ENCODE measurements at places on chromosomes 13 and 19.

- DNase-seq = no peak
Observed at GRCh38 chr13:40776681-40777165, 5.7 kb upstream of the MRPS31 start.

DNA sequence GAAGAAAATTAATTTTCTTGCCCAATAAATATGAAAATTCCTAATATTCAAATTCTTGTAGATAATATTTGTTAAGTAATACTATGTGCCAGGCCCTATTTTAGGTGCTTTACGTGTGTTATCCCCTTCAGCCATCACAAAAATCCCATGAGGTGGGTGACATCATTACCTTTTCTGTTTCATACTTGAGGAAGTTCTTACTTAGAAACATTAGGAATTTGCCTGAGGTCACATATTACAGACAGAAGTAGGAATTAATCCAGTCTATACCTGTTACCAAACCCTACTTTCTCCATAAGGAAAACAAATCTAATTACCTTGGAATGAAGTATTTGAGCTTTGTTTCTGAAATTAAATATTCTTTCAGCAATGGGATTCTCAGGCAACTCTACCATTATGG is 336.1 kb downstream of the GPC6 start:
- no peak for DNase-seq

DNA sequence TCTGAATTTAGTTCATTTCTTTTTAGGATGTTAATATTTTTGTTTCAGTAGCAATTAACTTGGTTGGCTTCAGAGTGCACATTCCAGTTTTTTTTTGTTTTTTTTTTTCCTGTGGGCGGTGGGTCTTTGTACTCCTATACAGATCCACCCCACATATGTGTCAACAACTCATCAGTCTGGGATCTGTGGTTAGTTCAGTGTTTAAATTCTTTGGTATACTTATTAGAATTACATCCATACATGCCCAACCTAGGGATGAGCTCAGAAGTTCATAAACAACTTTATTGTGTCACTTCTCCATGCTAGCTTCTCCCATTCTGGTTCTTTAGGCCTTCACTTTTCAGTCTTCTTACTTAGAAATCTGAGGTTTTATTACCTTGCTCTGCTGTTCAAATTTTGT is 50.9 kb downstream of the PCCA start:
- no peak for DNase-seq

GRCh38 chr19:38021352-38021751 is 114.3 kb downstream of the SIPA1L3 start:
- no peak for DNase-seq

- no peak for DNase-seq
Observed at GRCh38 chr13:52808842-52809219, 39.6 kb downstream of the PCDH8 start.

GRCh38 chr13:38965281-38965680 is 25.4 kb downstream of the STOML3 start:
- DNase-seq = no peak

DNA sequence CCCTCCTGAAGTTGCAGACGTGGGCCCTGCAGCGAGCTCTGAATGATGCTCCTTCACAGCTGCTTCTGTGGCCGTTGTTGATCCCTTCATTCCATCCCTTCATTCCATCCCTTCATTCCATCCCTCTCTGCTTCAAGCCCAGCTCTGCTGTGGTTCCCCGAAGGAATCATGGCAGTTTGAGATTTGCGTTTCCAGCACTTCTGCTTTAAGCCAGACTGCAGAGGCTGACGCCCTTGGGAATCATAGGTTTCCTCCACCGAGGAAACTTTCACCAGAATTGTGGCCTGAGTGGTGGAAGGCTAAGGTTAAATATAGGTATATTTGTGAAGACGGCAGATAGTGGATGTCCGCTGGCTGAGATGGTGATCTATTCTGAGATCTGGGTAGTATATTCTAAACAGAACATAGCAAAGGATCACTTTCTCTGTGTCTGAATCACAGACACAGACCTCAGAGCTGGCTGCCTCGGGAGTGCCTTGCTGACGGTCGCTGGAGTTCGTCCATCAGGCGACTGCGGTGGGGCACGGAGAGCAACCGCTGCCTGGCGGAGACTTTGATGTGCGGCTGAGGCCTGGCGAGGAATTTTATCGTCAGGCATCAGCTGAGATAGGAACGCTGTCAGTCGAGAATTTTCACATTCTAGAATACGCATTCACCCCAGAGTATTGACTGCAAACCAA is 42.8 kb upstream of the DCUN1D2 start:
- DNase-seq = no peak

DNA sequence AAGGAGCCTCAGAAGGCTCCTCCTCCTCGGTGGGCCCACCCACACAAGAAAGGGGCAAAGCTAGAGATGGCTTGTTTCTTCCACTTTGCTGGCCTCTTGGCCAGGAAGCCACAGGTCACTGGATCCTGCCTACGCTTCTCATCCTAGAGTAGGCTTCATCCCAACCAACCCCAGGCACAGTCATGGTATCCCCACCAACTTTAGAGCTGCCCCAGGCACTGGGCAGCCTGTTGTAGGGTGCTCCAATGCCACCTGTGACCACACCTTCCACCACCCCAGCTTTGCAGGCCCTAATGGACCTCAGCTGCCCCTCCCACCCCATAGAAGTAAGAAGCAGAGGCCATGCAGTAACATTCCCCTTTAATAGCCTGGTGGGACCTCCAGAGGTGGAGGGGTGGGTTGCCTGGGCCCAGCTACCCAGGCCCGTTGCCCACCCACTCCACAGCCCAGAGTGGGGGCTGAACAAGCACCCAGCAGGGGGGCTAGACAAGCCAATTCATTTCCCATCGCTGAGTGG is 522 bp upstream of the CHMP2A start:
- no peak for DNase-seq

- DNase-seq = no peak
Observed at GRCh38 chr13:71621174-71622124, 245.6 kb downstream of the DACH1 start.

DNA sequence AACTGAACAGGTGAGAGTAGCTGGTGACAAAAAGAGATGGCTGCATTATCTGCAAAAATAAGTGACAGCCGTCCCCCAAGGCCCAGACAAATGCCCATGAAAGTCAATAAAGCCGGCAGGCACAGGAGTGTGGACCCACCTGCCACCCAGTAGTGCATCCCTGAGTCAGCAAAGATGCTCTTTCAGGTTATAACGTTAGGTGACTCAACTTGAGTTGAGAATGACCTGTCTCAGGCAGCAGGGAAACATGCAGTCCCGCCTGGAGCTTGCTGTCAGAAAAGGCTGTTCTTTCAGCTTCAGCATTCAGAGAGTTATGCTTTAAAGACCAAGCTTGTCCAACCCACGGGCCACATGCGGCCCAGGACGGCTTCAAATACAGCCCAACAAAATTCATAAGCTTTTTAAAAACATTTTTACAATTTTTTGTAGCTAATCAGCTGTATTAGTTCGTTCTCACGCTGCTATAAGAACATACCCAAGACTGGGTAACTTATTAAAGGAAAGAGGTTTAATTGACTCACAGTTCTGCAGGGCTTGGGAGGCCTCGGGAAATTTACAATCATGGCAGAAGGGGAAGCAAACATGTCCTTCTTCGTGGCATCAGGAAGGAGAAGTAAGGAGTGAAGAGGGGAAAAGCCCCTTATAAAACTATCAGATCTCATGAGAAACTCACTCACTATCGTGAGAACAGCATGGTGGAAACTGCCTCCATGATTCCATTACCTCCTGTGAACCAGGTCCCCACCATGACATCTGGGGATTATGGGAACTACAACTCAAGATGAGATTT is 110.4 kb downstream of the RAB20 start:
- no peak for DNase-seq

GRCh38 chr19:16070366-16070990 is 5.8 kb upstream of the TPM4 start:
- DNase-seq = peak; percentile 43

- no peak for DNase-seq
Observed at GRCh38 chr19:1254081-1254527, 5.7 kb downstream of the MIDN start.

DNA sequence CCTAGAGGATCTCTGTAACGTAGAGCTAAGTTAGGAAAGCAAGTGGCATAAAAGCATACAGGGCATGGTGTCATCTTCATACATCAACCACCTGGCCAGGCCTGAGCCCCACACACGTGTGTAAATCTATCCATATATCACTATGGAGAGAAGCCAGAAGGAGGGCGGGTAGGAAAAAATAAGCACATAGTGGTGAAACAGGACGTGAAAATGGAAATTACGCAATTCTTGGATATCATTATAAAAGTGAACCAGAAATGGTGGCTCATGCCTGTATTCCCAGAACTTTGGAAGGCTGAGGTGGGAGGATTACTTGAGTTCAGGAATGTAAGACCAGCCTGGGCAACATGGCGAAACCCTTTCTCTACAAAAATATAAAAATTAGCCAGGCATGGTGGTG is 43.4 kb downstream of the PDCD5 start:
- no peak for DNase-seq

- DNase-seq = no peak
Observed at GRCh38 chr19:6064336-6065073, 45.8 kb downstream of the RFX2 start.

GRCh38 chr19:55486043-55486970 is 1.3 kb downstream of the NAT14 start:
- DNase-seq = no peak

DNA sequence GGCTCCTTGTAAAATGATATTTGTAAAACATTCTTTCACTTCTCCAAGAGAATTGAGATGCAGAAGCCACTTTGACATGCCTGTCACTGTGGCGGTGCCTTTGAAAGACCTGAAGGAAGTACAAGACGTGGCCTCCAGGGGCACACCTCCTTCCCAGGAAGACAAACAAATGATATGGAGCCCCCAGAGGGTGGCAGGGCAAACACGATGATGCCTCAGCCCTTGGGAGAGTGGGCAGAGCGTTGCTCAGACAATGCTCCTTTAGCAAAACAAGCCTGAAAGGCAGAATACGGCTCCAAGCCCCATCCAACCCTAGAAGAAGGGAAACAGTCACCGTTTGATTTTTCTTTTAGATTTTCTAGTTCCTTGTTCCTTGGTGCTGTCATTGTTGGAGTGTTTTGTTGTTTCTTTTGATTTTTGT is 9.2 kb upstream of the ATP12A start:
- no peak for DNase-seq

DNA sequence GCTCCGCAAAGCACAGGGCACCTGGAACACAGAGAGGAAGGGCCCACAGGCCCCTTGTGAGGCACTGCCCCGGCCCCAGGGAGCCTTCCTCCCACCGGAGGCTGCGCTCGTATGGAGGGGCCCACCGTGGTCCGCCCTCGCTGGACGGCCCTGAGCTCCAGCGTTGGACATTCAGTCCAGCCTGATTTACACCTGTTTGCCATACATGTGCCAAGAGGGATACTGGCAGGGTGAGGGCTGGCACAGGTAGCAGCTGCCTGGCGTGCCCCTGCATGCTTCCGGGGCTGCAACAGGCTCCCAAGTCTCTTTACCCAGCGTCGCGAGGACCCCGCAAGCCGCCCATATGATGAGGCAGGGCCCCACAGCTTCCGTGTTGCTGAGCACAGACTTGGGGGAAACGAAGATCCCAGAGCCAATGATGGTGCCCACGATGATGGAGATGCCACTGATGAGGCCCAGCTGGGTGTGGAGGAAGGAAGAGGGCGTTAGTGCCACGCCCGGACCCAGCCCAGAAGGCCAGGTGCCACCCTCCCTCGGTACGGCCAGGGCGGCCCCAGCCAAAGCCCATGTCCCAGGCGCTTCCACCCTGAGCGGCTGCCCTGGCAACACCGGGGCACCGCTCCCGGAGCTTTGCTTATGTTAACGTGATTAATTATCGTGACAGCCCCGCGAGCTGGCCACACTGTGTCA is 5.1 kb downstream of the SLC7A9 start:
- DNase-seq = no peak

GRCh38 chr13:40644838-40645604 is 21.4 kb downstream of the FOXO1 start:
- DNase-seq = no peak

- DNase-seq = no peak
Observed at GRCh38 chr13:51221108-51221507, 1.1 kb upstream of the FAM124A start.

DNA sequence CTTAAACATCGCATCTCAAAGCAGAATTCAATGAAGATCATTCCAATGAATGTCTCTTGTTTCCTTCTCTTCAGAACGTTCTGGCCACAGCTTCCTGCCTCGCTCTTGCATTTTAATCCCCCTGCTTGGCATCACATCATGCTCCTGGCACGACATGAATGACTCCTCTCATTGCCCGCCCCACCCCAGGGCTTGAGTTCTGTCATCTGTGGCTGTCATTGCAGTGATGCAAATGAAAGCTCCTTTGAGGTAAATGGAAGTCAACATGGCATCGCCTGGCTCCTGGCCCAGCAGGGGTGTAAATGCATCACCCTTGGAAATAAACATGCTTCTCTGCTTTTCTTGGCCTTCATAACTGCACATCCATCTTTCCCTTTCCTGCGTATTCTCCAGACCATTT is 48.6 kb downstream of the SCEL start:
- no peak for DNase-seq

DNA sequence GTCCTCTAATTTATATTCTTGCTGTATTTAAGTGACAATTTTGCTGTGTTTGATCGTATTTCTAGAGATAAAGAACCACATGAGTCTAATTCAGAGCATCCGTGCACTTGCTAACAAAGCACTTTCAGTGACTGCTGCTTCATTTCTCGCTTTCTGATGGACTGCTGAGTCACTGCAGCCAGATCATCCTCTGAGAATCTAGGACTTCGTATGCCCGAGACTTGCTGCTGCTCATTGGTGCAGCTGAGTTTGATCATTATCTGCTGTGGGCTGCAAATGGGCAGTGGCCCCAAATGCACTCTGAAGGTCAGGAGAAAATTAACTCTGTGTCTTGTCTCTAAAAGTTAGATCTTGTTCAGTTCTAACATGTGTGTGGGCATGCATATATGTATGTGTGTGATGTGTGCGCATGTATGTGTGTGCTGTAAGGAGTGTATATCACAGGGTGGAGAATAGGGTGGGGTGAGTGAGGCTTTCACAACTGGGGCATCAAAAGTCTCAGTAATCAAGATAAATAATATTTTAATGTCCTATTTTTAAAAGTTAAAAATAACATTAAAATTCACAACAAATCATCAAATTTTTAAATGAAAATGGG is 342.6 kb downstream of the MTUS2 start:
- no peak for DNase-seq

- no peak for DNase-seq
Observed at GRCh38 chr13:109698779-109699178, 87.6 kb downstream of the IRS2 start.

- DNase-seq = no peak
Observed at GRCh38 chr13:94524407-94524806, 44.9 kb upstream of the DCT start.

- DNase-seq = no peak
Observed at GRCh38 chr19:45352062-45352461, 11.5 kb downstream of the KLC3 start.

GRCh38 chr13:78652651-78653050 is 6.3 kb downstream of the OBI1 start:
- DNase-seq = no peak

All from stimulated activated CD4-positive, alpha-beta T cell treated with anti-CD3 and anti-CD28 coated beads, Interleukin-1b, Interleukin-23, amount 100 ng/mL, for 1 hour (primary cell).